NCI-H524 treated with DMSO at 0.1 percent for 48 hours (cell line): ENCODE measurements at places on chromosomes 1 and 21.

DNA sequence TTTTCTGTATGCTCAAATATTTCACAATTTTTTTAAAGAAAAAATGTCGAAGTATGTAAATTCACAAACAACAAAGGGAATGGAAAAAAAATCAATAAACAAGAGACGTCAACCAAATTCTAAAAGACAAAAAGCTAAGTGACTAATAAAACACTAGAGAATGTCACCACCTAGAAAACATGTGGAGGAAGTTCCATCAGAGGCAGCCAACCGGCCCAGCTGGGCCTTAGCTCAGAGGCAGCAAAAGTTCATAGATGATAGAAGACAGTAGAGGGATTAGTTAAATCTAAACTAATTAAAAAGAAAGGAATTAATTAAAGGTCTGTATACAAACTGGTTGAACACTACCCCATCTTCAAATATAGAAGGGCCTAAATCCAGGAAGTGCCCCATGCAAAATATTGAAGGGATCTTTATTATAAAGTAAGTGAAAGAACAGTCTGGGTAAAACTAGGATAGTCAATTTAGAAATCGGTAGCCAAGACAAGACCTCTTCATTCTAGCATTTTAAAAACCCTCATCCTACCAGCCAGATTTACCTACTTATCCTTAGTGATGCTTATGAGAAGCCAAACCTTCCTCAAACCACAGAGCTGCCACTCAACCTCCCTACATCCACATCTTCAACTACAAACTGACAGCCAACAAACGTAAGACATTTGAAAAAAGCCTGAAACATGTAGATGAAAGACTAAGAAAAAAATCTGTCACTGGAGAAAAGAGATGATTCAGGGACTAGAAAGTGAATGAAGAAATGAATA is 23.7 kb downstream of the MRPL39 start:
- no peak for DNase-seq

DNA sequence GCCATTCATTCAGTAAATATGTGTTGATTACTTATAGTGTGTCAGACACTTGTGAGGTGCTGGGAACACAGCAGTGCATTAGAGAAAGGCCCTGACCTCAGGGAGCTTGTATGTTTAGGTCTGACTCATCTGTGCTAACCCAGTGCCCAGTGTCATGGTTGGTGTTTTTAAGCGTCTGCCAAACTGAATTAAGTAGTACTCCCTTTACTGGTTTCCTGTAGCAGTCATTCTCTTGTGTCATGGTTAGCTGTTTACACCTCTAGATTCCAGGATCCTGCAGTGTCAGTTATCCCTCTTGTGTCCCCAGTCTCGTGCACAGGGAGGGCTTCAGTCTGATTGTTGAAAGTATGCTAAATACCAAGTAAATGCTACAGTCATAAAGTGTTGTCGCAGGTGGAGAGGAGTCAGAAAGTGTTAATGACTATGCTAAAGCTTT is 14.2 kb downstream of the UCK2 start:
- no peak for DNase-seq

GRCh38 chr1:104459886-104460285 is 710.2 kb downstream of the AMY1C start:
- DNase-seq: no peak

GRCh38 chr1:11730429-11730891 is 5.5 kb upstream of the AGTRAP start:
- DNase-seq: no peak

DNA sequence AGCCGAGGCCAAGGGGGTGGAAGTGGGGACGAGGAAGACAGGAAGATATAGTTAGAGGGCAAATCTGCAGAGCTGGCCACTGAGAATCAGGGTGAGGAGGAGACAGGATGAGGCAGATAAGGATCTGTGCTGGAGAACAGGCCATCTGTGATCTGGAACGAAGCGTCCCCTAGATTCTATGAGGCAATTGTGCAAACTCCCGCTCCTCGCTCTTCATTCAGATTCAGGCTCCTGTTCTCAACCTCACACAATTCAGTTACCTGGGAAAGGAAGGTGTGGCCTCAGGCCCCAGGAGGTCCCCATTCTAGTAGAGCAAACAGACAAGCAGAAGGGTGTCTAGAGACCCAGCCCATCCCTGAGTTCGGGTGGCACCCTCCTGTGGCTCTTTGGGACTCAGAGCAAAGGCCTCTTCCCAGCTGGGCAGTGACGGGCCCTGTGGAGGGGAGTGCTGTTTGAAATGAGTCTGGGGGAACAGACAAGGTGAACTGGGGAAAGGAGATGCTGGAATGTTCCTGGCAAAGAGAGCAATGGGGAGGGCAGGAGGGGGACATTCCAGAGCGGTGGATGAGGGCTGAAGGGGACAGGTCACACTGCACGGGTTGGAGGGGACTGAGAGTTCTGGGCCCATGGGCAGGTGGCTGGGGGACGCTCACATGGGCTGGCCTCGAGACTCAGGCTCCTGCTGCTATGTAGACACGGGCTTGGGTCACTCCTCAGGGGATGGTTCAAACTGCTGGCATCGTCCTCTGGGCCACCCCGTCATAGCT is 39.9 kb upstream of the AJAP1 start:
- no peak for DNase-seq

DNA sequence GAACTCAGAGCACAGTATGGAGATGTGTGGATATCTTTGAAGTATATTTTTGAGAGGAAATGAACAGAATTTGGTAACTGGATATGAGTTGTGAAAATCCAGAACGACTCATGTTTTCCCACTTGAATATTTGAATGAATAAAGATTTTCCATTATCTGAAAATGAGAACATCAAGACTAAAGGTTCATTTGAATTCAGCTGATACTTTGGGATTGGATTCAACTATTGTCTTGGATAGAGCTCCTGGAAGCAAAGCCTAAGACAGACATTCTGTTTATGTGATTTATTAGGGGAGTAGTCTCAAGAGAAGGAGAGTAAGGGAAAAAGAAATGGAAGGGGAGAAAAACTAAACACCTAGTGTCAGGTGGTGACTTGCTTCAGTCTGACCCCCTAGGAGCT is 256.0 kb upstream of the LYPLAL1 start:
- no peak for DNase-seq

DNA sequence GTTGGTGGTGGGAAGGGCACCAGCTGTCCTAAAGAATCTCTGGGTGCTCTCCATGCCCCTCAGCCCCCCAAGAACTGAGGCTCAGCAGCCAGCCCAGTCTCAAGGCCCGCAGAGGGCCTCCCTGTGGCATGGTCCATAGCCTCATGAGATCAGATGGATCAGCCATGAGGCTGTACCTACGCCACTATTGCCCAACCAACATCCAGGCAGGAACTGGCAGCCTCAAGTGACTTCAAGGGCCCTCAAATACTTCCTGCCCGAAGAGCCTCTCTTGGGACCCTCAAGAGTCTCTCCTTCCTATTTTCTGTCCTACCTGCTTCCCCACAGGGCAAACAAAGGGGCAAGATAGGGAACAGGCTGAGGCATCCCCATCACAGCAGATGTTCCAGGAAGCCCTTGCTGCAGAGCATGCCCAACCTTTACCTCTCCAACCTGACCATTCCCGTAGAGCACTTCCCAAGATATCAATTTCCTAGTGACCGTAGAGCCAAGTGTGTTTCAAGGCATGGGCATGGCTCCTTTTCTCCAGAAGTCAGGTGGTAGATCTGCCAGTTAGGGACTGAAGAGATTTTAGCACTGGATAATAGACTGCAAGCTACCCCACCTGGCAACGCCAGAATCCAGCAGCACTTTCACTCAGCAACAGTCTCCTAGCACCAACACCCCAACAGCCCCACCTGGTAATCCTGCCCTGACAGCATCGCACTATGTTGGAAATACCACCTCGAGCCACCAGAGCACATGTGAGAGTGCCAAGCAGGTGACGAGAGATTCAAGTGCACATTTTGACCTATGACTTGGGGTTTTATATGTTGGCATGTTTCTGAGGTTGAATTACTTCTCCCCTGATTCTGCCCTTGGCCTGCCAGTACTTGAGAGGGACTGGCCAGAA is 13.7 kb upstream of the MFSD2A start:
- DNase-seq: no peak

DNA sequence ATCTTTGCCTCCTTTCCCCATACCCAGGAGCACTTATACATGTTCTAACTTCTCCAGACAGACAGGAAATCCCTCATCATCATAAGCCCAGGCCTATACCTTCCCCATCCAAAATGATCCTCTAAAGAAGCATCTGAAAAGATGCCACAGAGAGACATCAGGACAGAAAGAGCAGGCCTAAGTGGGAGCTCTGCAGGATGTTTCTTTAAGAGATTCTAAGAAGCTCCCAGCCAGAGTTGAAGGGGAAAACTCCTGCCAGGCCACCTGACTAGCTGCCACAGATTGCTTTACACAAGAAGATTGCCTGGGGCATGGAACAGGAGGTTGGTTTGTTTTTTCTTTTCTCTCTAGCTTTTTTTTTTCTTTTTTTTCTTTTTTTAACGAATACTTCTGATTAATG is 275.8 kb downstream of the VAV3 start:
- DNase-seq: no peak

DNA sequence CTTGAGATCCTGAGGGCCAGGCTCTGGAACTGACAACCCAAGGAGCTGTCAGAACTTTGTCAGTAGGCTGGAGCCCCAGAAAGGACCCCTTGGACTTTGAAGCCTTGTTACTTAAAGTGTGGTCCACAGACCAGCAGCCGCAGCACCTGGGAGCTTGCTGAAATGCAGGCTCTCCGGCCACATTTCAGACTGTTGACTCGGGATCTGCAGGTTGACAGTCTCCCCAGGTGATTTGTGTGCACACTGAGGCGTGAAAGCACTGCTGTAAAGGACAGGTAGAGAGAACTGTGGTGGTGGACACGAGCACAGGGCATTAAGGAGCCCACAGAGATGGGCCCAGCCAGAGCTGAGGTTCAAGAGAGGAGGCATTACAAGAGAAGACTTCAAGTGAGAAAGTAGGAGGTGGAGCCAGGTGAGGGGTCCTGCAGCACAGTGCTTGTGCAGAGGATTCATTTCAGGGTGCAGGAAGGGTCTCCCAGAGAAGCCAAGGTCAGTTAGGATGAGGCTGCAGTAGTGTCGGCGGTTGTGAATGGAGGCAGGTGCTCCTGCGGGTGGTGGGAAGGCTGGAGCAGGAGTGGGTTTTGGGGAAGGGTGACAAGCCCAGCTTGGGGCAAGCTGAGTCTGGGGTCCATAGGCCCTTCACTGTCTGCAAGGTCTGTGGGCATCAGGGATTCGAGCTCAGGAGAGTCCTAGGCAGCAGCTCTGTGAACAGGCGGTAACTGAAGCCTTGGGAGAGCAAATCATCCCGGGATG is 4.6 kb downstream of the HYI start:
- no peak for DNase-seq

- no peak for DNase-seq
These were observed 47.6 kb downstream of the TNFSF18 start for GRCh38 chr1:173002891-173003838.

DNA sequence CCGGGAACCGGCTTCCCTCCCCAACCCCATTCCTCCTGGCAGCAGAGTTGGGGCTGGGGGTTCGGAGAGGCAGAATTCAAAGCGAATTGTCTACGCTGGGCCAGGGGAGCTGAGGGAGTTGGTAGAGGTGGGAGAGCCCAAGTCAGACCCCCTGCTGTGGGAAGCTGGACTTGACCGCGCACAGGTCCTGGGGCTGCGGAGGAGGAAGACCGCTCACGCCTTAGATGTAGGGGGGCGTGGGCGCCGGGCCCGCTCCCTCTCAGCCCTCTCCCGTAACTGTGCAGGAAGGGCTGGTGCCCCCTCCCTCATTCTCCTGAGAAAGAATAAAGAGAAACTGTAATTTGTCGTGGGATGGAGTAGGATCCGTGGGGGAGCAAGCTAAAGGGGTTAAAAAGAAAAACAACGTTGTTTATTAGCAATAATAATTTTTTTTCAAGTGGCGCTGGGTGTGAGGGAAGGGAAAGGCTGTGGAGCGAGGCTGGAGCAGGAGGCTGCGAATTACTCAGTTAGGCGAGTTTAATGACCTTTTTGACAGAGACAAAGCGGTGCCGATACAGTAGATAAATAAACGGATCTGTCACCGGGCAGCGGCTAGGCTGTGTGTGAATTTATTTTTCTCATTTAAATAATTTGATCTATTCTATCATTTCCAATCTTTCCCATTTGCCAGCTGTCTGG is 838 bp upstream of the GRIK3 start:
- no peak for DNase-seq

- no peak for DNase-seq
These were observed 108.7 kb upstream of the RNPC3 start for GRCh38 chr1:103416681-103417286.
